ENCODE measurements at places on chromosomes 11 and 22. TPM values are rescaled to one million over a fixed set of nuclear protein-coding genes. Genes with fewer than 3 reads are reported as not detected.
A peak's percentile ranks its signal among the peaks of the same experiment; 100 is the strongest.

The DENND6B gene
- total RNA-seq, result 3.3 TPM

The GPHA2 gene
- not detected for total RNA-seq

The PKP3 gene
- 55.6 TPM for total RNA-seq

GRCh38 chr11:44408141-44408540, 98.2 kb upstream of the ALX4 start:
- H3K27ac ChIP-seq, result no peak overlapping the region
- DNase-seq, result no peak
- peaks cover 4% of the 10 kb centered on the region for H3K27me3 ChIP-seq
- no peaks in the 10 kb centered on the region for H3K36me3 ChIP-seq

The OR5A1 gene
- not detected for total RNA-seq

GRCh38 chr22:28955817-28956216, 72.4 kb downstream of the ZNRF3 start:
- DNase-seq, result no peak
- H3K27me3 ChIP-seq, result no peaks in the 10 kb centered on the region
- H3K27ac ChIP-seq, result no peak overlapping the region

The VWCE gene
- 6.7 TPM for total RNA-seq

DNA sequence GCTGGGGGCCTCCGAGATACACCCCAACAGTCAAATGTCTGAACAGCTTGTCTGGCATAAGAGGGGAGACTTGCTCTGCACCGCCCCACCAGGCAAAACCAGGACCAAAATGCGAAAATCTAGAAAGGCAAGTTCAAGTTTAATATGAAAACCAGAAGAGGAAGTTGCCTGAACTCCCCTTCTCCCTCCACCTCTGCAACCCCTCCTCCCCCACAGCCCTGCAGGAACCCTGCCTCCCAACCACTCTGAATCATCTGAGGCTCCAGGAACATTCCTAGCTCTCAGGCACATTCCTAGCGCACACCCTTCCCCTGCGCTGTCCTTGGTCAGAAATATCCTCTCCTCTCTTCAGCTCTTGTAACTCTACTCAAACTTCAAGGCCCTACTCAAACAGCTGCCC, 36.7 kb downstream of the ISX start:
- H3K27me3 ChIP-seq, result no peaks in the 10 kb centered on the region
- H3K4me3 ChIP-seq, result no peak overlapping the region
- peak; percentile 77 for DNase-seq
- peak overlapping the region; percentile 47 for H3K27ac ChIP-seq

The TRIM29 gene
- 11.2 TPM for total RNA-seq

- H3K4me3 ChIP-seq, result no peak overlapping the region
- DNase-seq, result no peak
- H3K36me3 ChIP-seq, result no peaks in the 10 kb centered on the region
Measured at GRCh38 chr11:8792710-8793109, 110.1 kb downstream of the RPL27A start.

DNA sequence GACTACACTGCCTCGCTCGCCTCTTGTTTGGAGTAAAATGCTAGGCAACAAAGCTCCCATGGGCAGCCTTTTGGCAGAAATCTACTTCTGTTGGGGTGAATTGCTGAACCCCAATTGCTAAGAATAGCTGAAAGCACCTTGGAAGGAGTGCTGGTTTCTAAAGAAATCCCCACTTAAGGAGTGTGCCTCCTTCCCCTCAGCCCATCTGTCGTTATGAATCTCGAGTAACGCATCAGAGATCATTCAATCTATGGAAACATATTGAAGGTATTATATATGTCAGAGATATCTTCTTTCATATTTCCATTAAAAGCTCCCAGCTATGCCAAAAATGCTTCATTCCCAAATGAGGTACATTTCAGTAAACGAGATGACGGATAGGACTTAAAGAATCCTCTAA, 229.6 kb upstream of the BLID start:
- H3K4me1 ChIP-seq, result peaks cover 5% of the 10 kb centered on the region
- H3K27ac ChIP-seq, result peak overlapping the region; percentile 5
- H3K36me3 ChIP-seq, result no peaks in the 10 kb centered on the region
- no peak overlapping the region for H3K4me3 ChIP-seq
- H3K27me3 ChIP-seq, result no peaks in the 10 kb centered on the region

- H3K27me3 ChIP-seq, result no peaks in the 10 kb centered on the region
- peaks cover 7% of the 10 kb centered on the region for H3K4me1 ChIP-seq
- no peak for DNase-seq
- no peak overlapping the region for H3K27ac ChIP-seq
- H3K4me3 ChIP-seq, result no peak overlapping the region
- no peaks in the 10 kb centered on the region for H3K36me3 ChIP-seq
Measured at GRCh38 chr22:30275625-30276024, 9.0 kb upstream of the OSM start.

GRCh38 chr11:45259592-45259991, 26.5 kb downstream of the SYT13 start:
- peak overlapping the region; percentile 72 for H3K27ac ChIP-seq
- no peaks in the 10 kb centered on the region for H3K36me3 ChIP-seq
- DNase-seq, result peak; percentile 53
- H3K4me3 ChIP-seq, result no peak overlapping the region

GRCh38 chr22:48843640-48844039, 984.0 kb downstream of the BRD1 start:
- no peaks in the 10 kb centered on the region for H3K36me3 ChIP-seq
- DNase-seq, result no peak
- H3K4me1 ChIP-seq, result no peaks in the 10 kb centered on the region
- no peaks in the 10 kb centered on the region for H3K27me3 ChIP-seq

DNA sequence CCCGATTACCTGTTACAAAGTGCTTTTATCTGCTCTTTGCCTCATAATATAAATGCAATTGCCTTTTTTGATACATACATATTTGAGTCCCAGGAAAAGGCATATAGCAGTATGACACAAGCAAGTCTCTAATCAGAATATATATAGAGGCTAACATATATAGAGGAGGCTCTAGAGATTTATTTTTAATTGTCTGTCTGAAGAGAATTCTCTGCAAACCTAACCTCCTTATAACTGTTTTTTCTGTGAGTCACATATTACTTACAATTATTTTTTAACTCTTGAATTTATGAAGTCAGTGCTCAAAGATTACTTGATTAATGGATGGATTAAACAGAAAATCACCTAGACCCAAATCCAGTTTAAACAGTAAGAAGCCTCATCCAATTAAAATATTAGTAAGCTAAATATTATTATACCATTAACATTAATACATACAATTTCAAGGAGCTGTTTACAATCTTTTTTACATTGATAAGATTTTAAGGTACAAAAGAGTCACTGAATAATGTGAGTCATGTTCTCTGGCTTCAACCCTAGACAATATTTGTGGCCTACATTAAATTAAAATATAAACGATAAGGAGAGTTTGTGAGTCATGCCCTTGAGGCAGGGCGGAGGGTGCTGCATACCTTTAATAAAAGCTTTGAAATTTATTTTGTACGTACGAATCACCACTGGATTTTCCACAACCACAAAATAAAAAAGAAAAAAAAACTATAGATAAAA, 19.2 kb upstream of the MMP13 start:
- no peak for DNase-seq
- no peak overlapping the region for H3K27ac ChIP-seq
- no peaks in the 10 kb centered on the region for H3K36me3 ChIP-seq
- no peak overlapping the region for H3K4me3 ChIP-seq

The SERPING1 gene
- 129 TPM for total RNA-seq

The KLHL22 gene
- total RNA-seq, result 38.0 TPM

The TSSK2 gene
- not detected for total RNA-seq

GRCh38 chr22:22709719-22710445, 65.5 kb downstream of the GGTLC2 start:
- H3K36me3 ChIP-seq, result no peaks in the 10 kb centered on the region
- peaks cover 18% of the 10 kb centered on the region for H3K4me1 ChIP-seq
- no peak overlapping the region for H3K27ac ChIP-seq
- no peak for DNase-seq

DNA sequence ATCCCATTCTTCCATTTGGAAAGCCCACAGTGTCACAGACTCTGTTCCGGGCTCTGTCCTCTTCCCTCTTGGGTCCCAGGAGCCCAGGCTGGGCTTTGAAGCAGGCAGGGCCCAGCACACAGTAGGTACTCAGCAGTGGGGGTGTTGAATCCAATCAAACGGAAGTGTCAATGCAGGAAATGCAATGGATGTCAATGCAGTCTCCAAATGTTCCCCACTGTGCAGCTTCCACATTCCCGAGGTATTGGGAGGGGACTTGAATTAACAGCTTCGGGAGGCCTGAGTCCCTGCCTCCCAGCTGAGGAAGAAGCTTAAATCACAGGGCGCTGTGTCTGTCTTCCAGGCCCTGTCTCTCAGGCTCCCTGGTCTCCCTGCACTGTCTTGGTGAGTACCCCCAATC, 21.8 kb upstream of the SMIM35 start:
- no peak for DNase-seq
- H3K27ac ChIP-seq, result no peak overlapping the region
- H3K4me1 ChIP-seq, result peaks cover 3% of the 10 kb centered on the region
- no peaks in the 10 kb centered on the region for H3K36me3 ChIP-seq
- no peaks in the 10 kb centered on the region for H3K27me3 ChIP-seq
- no peak overlapping the region for H3K4me3 ChIP-seq

The AGBL2 gene
- total RNA-seq, result 2.0 TPM
